ENCODE measurements at places on chromosomes 4 and X. TPM values are rescaled to one million over a fixed set of nuclear protein-coding genes. Genes with fewer than 3 reads are reported as not detected.

Gene IL21
- not detected for total RNA-seq

DNA sequence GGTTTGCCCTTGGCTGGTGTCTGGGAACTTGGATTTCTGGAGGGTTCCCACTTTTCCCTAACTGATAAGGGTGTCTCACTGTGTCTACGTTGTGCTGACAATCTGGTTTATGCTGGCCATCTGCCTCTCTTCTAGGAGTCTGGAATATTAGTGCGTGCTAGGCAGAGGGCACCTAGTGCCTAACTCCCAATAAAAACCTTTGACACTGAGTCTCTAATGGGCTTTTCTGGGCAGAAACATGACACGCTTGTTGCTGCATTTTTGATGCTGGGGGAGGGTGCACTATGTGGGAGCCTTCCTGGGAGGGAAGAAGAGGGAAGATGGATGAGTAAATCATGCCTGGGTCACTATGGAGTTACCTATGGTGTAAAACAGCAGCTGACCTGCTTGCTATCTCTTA, 16.3 kb upstream of the ZNF41 start:
- H3K27ac ChIP-seq: no peak overlapping the region
- no peak overlapping the region for H3K4me3 ChIP-seq
- DNase-seq: no peak
- H3K27me3 ChIP-seq: no peaks in the 10 kb centered on the region
- H3K4me1 ChIP-seq: no peaks in the 10 kb centered on the region

Gene MYL5
- total RNA-seq: 9.7 TPM

DNA sequence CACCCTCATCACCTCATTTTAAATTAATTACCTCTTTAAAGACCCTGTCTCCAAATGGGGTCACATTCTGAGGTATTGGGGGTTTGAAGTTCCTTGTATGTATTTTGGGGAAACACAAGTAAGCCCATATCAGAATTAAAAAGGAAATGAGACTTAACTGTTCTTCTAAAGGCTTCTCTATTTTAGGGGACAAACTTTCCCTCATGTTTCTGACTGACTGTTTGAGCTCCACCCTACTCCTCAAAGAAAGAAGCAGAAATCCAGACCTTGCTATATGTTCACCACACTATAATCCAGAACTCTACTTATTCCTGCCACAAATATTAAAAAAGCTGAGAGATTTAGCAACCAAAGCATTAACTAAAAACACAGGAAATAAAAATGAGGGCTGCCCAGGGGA, 258.8 kb downstream of the ARHGAP24 start:
- no peak for DNase-seq
- H3K4me1 ChIP-seq: peaks cover 11% of the 10 kb centered on the region
- H3K4me3 ChIP-seq: no peak overlapping the region
- no peak overlapping the region for H3K27ac ChIP-seq
- H3K36me3 ChIP-seq: no peaks in the 10 kb centered on the region
- H3K27me3 ChIP-seq: no peaks in the 10 kb centered on the region

DNA sequence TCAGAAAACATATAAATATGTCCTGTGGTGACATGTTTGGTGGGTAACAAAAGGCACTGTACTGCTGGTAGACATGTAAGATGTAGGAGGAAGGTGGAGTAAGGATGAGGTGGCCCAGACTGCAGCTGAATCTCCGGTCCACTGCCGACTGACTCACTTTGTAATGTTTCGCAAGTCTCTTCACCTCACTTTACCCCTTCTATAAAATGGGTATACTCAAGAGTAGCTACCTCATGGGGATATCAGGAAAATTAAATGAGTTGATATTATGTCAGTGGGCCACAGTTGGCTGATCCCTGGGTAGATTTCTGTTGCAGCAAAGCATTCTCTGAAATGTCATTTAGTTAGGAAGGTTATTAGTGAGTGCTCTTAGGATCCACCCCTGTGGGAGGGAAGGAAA, 22.1 kb downstream of the MRFAP1 start:
- no peak overlapping the region for H3K27ac ChIP-seq
- H3K36me3 ChIP-seq: no peaks in the 10 kb centered on the region
- no peak for DNase-seq
- H3K4me3 ChIP-seq: no peak overlapping the region
- H3K4me1 ChIP-seq: peaks cover 24% of the 10 kb centered on the region
- H3K27me3 ChIP-seq: peaks cover 28% of the 10 kb centered on the region

Gene PITX2
- total RNA-seq: not detected

Gene NOA1
- total RNA-seq: 14.9 TPM

All from lower lobe of right lung (tissue), 2 donors.